ENCODE measurements at places on chromosomes 3 and 15.

- no peak for DNase-seq
Observed at GRCh38 chr15:71114066-71114680, 1.1 kb upstream of the THSD4 start.

DNA sequence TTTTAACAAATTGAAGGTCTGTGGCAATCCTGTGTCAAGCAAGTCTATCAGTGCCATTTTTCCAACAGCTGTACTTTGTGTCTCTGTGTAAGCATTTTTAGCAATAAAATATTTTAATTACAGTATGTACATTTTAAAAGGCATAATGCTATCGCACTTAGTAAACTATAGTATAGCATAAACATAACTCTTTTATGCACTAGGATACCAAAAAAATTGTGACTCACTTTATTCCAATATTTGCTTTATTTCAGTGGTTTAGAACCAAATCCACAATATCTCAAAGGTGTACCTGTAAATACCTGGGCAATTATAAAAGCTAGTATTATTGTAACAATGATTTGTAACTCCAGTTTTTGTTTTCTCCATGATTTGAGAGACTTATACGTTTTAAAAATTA is 46.5 kb downstream of the FRMD5 start:
- DNase-seq: no peak

DNA sequence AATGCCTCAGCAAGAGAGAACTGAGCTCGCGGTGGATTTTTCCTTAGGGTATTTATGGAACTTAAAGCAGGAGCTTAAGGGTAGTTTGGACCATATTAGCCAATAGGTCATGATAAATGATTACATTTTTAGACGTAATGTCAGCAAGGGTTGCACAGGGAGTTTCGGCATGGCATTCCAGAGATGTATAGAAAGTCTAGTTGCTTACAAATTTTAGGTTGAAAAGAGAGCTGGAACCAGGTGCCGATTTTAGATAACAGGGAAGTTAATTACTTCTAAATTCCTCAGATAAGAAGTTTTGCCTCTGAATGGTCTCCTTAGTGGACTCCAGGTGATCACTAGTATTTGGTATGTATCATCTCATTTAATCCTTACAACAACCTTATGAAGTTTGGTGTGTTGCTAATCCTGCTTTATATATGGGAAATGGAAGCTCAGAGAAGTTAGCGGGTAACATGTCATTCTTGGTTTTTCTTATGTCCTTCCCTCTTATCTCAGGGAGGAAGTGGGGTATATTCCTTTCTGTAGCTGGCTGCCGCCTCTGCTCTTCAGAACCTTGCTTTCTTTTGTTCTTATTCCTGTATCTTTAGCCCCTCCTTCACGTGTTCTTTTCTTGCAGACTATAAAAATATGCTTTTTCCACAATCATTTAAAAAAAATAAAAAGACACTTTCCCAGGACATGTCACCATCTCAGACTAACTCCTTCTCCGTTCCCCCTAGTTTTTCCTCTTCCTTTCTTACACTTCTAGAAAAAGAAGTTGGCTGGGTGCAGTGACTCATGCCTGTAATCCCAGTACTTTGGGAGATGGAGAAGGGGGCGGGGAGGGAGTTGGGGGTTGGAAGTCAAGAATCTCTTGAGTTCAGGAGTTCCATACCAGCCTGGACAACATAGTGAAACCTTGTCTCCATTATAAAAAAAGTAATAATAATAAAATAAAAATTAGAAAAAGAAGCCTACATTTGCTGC is 25.7 kb downstream of the IQGAP1 start:
- DNase-seq: peak; percentile 64

- DNase-seq: no peak
Observed at GRCh38 chr15:73832657-73833056, 40.7 kb upstream of the TBC1D21 start.

DNA sequence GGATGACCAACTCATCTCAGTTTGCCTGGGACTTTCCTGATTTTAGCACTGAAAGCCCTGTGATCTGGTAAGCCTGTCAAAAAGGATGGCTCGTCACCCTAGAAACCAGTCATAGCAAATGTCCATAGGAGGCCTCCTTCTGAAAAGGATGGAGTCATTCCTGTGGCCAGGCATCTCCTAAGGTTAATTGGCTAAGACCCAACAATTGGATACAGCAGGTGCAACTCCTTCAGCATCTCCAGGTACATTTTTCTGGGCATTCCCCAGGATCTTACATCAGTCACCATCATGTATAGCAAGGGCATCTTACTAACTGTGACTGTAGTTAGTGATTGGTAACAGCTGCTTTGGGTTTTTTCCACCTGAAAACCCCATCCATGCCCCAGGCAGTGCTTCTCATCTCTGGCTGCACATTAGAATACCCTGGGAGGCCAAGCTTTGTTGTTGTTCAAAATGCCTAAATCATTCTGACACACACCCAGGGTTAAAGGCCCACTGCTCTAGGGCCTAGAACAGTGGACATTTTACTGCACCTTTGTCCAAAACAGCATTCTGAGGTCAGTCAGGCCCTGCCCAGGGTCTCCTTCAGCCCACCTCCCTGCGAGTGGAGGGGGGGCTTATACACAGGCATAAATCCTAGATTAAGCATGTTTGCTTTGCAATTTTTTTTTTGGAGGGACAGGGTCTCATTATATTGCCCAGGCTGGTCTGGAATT is 28.3 kb upstream of the GALNT15 start:
- DNase-seq: peak; percentile 80

GRCh38 chr3:157785102-157785826 is 282.0 kb upstream of the VEPH1 start:
- DNase-seq: peak; percentile 99

DNA sequence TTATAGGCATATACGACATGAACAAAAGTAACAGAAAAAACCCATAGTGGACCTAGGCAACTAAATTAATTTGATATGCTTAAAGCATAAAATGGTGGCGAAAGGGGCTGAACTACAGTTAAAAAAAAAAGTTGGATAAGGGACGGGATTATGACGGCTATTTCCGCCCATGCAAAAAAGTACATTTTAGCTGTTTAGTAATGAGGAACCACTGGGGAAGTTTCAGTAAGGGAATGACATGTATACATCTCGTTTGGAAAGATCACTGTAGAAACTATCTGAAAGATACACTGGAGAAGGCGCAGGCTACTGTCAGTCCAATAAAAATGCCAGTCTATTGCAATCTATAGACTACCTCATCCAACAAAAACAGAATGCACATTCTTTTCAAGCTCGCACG is 65.6 kb downstream of the ZNF148 start:
- DNase-seq: no peak

DNA sequence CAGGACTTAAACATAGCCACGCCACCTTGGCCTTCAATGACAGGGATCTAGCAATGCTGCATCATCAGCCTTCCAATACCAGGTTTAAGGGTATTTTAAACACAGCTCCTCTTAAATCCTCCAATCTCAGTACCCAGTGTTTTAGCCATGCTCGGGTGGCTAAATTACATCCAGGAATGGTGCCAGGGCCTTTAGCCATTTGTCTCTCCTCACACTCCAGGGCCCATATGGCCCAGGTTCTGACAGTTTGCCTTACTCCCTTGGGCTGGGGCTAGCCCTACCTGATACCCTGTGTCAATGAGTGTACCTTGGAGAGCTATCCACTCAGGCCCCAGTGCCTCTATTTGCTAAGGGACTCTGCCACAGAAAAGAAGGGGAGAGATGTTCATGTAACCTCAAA is 29.4 kb downstream of the ZNF589 start:
- DNase-seq: no peak

GRCh38 chr3:85483986-85484385 is 525.2 kb downstream of the CADM2 start:
- no peak for DNase-seq
